ENCODE measurements at places on chromosomes 3 and 15.
A peak's percentile ranks its signal among the peaks of the same experiment; 100 is the strongest.

- DNase-seq = no peak
These were observed 869.5 kb downstream of the SI start for GRCh38 chr3:164208821-164209220.

GRCh38 chr15:91824256-91824655, 29.3 kb upstream of the SLCO3A1 start:
- peak; percentile 82 for DNase-seq

- DNase-seq = no peak
These were observed 272.9 kb downstream of the TIGIT start for GRCh38 chr3:114566767-114567166.

DNA sequence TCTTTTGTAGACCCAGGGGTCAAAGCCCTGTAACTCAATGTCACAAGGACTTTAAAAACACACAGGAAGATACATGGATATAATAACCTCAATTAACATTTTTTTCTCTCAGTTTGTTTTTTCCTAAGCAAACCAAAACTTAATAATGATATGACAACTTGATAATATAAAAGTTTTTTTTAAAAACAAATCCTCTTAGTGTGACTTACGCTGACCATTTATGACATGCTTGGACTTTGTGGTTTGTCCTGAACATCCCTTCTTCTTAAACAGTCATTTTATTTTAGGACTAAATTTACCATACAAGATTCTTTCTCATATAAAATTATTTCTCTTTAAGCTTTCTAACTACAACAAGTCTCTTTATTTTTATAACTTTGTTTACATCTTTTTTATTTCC, 25.4 kb upstream of the FAM3D start:
- DNase-seq = no peak

- no peak for DNase-seq
These were observed 437.2 kb downstream of the EPHB1 start for GRCh38 chr3:135232226-135232625.

GRCh38 chr3:138384976-138385375, 36.6 kb downstream of the MRAS start:
- no peak for DNase-seq

DNA sequence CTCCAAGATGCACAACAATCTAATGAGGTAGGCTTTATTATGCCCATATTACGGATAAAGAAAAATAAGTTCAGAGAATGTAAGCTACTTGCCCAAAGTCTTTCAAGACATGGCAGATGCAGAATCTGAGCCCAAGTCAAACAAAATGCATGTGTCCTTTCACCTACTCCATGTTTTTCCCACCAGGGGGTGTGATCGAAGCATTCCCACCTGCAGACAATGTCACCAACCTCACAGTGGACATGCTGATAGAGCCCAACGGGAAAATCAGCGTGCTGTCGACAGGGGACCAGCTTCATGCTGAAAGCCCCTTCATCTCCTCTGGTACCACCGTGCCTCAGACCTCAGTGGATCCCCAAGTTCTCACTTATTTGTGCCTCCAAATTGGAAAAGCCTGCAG, 99.8 kb upstream of the C15orf61 start:
- DNase-seq = no peak

DNA sequence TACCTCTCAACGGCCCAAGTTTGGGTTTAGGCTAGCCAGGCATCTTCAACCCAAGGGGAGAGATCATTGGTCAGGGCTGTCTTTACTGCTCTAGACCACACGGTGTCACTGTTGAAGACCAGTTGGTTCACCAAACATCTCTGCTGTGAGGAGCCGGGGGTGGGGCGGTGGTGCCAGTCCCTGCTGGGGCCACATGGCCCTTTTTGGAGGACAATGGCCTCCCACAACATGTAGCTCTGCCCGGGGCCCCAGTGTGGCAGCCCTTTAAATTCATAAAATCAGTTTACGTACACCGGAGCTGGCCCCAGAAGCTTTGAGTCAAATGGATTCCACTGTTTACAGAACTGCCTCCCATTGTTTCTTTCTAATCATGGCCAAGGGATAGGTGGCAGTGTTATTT, 19.1 kb upstream of the TM4SF18 start:
- DNase-seq = peak; percentile 30

DNA sequence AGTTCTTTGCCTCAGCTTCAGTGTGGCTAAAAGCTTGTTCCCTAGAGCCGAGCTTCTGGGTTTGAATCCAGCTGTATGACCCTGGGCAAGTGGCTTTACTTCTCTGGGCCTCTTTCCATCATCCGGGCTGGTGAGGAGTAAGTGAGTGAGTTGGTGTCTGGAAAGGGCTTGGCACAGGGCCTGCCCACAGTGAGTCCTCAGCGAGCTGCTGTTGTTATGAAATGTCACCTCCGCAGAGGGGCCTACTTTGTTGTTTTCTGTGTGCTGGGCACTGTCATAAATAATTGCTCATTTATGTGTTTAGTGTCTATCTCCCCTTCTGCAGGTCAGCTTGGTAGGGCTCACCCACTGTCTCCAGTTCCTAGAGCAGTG, 31.7 kb downstream of the SLC6A6 start:
- peak; percentile 86 for DNase-seq

- peak; percentile 83 for DNase-seq
These were observed 160.2 kb upstream of the TBL1XR1 start for GRCh38 chr3:177357352-177358090.

- DNase-seq = no peak
These were observed 38.4 kb downstream of the NEDD4 start for GRCh38 chr15:55954862-55955605.

DNA sequence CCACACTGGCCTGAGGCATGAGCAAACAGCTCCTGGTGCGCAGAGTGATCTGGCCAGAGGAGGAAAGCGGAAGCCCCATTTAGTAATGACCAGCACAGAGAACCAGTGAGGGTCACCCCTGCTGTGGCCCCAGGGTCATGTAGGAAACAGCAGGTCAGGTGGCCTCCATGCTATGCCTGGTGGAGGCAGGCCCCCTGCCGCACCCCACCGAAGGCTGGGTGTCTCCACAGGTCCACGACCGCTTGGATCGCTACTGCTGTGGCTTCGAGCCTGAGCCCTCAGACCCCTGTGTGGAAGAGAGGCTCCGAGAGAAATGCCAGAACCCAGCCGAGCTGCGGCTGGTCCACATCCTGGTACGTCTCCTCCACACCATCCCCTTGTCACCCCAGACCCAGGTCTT, 52.6 kb downstream of the POMGNT2 start:
- no peak for DNase-seq

DNA sequence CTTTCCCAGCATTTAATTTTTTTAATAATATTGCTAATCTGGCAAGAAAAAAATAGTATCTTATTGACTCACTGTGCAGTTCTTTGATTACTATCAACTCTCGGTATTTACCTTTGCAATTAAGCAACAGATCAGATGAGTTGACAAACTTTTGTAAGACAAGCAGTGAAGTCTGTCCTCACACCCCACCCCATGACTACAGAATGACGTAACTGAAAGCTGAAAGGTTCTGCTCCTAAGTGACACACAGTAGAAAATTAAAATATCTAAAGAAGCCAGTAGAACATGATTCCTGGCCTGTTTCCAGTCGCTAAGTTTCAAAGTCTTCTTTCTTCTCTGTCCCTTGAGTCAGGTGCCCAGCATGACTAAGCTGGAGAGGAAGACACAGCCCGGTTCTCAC, 135.5 kb downstream of the STT3B start:
- DNase-seq = no peak

- DNase-seq = no peak
These were observed 73.7 kb downstream of the WWTR1 start for GRCh38 chr3:149583921-149584635.

GRCh38 chr3:26422415-26422814, 200.2 kb upstream of the LRRC3B start:
- DNase-seq = no peak

- DNase-seq = no peak
These were observed 1.1 kb upstream of the PPARG start for GRCh38 chr3:12287727-12288181.

DNA sequence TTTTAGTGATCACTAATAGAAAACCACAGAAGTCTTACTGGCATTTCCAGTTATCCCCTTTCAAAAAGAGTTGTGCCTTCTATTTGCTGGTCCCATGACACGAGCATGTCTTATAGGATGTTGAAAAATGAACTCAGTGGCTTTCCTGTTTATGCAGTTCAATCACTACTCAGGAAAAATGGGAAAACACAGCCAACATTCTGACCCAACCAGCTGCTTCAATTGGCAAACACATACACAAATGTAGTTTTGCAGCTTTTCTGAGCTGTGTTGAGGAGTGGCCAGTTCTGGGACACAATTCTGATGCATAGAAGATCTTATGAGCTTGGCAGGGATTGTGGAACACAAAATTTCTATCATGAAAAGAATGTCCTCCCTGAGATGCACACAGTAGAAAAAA, 40.3 kb downstream of the FSTL1 start:
- DNase-seq = no peak
